A549 treated with dexamethasone at 1 μM for 4 hours (cell line): ENCODE measurements at places on chromosomes 12 and 14. TPM values are rescaled to one million over a fixed set of nuclear protein-coding genes. Genes with fewer than 3 reads are reported as not detected.

TMED8 gene
- total RNA-seq = 5.3 to 8.5 TPM (median 7.8 TPM) in 5 replicates

HOXC12 gene
- total RNA-seq = 0.02 to 0.05 TPM (median 0.03 TPM) in 3 of 5 replicates, not detected in the others

NOS1 gene
- 0.34 to 0.70 TPM (median 0.62 TPM) in 5 replicates for total RNA-seq

CIDEB gene
- total RNA-seq = 0.12 to 0.32 TPM (median 0.14 TPM) in 4 of 5 replicates, not detected in the other

SLCO1B1 gene
- 0.38 to 0.64 TPM (median 0.39 TPM) in 5 replicates for total RNA-seq

MYO1H gene
- not detected in 5 replicates for total RNA-seq

WSCD2 gene
- total RNA-seq = 0.02 TPM in 1 of 5 replicates, not detected in the others
